NB4 (cell line): ENCODE measurements at places on chromosomes 7 and 10.

GRCh38 chr7:127677433-127678230, 25.6 kb downstream of the SND1 start:
- no peak for DNase-seq

DNA sequence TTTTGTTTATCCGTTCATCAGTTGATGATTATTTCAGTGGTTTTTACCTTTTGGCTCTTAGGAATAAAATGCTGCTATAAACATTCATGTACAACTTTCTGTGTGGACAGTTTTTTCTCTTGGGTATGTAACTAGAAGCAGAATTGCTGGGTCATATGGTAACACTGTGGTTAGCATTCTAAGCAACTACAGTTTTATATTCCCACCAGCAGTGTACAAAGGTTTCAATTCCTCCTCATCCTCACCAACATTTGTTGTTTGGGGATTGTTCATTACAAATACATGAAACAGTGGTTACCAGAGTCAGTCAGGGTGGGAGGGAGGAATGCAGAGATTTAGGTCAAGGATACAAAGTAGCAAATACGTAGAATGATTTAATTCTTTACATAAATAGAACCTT, 97.0 kb downstream of the NPSR1 start:
- no peak for DNase-seq

- DNase-seq: peak; percentile 9
Measured at GRCh38 chr10:7146189-7146588, 264.6 kb downstream of the SFMBT2 start.

DNA sequence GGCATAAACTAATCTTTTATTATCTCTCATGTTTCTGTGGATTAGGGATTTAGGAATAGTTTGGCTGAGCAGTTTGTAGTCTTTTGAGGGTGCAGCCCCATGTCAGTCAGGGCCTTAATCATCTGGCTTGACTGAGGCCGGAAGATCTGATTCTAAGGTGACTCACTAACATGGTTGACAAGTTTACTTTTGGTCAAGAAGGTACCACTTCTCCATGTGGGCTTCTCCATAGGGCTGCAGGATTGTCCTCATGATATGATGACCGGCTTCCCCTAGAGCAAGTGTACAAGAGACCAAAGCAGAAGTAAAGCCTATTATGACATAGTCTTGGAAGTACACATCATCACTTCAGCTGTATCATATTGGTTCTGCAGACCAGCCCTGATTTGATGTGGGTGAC, 45.9 kb upstream of the OIT3 start:
- DNase-seq: peak; percentile 18

DNA sequence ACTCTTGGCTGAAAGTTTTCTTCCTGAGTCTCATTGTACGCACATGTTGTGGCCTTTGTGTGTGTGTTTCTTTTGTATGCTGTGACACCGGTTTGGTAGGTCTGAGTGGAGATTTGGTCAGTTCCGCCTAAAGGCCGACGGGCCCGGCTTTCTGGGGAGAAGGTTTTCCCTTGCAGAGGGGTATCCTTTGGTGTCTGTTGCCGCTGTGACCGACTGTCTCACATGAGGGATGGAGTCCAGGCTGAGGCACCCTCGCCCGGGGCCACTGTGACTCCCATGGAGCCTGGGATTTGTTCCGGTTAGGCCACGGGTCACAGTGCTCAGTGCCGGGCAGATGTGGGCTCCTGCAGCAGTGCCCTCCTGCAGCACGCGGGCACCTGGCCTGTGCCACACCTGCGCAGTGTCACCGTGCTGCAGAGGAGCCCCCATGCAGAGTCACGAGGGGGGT, 19.4 kb downstream of the INPP5A start:
- no peak for DNase-seq

GRCh38 chr10:49237985-49238384, 49.8 kb upstream of the TMEM273 start:
- DNase-seq: peak; percentile 12

DNA sequence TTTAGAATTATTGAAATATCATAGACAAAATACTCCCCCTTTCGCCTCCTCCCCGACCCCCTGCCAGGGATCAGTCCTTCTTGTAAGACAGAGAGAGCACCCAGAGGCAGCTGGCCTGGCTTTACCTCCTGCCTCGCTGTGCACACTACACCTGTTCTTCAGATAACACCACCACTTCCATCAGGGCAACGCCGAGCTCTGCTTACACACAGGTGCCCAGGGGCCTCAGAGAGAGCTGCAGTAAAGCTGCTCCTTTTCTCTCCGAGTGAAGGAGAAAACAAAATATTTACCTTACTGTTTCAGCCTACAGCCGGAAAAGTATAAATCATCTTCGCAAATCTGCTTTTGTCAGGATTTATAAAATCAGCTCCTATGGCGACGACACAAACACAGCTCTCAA, 80.7 kb downstream of the HIPK2 start:
- no peak for DNase-seq

DNA sequence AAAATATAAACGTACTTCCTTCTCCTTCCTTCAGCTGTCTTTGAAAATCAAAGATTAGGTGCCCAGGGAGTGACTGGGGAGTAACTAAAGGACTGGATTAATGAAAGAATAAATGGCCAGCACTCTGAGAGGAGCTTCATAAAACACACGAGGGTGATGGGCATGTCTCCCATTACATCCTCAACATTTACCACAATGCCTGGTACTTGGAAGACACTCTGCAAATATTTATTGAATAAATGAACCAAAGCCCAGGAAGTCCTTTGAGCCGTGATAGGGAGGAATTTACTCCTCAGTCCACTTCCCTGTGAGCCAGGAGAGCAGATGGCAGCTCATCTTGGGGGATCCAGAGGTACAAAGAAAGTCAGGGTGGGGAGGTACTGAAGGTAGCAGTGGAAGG, 96.3 kb downstream of the RAB11FIP2 start:
- no peak for DNase-seq

GRCh38 chr7:90586091-90586490, 10.0 kb upstream of the CDK14 start:
- no peak for DNase-seq

DNA sequence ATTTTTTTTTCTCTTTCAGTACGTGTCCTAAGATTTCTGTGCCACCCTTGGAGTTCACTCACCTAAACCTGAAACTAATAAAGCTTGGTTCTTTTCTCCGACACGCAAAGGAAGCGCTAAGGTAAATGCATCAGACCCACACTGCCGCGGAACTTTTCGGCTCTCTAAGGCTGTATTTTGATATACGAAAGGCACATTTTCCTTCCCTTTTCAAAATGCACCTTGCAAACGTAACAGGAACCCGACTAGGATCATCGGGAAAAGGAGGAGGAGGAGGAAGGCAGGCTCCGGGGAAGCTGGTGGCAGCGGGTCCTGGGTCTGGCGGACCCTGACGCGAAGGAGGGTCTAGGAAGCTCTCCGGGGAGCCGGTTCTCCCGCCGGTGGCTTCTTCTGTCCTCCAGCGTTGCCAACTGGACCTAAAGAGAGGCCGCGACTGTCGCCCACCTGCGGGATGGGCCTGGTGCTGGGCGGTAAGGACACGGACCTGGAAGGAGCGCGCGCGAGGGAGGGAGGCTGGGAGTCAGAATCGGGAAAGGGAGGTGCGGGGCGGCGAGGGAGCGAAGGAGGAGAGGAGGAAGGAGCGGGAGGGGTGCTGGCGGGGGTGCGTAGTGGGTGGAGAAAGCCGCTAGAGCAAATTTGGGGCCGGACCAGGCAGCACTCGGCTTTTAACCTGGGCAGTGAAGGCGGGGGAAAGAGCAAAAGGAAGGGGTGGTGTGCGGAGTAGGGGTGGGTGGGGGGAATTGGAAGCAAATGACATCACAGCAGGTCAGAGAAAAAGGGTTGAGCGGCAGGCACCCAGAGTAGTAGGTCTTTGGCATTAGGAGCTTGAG, at the start of gene CFTR:
Gene CFTR, plus strand, starts transcription at position 801 of the 830 bp plus-strand sequence. CDS start 70 bp downstream, outside the sequence.
- DNase-seq: no peak

GRCh38 chr10:34320265-34320664, 494.8 kb downstream of the PARD3 start:
- no peak for DNase-seq

DNA sequence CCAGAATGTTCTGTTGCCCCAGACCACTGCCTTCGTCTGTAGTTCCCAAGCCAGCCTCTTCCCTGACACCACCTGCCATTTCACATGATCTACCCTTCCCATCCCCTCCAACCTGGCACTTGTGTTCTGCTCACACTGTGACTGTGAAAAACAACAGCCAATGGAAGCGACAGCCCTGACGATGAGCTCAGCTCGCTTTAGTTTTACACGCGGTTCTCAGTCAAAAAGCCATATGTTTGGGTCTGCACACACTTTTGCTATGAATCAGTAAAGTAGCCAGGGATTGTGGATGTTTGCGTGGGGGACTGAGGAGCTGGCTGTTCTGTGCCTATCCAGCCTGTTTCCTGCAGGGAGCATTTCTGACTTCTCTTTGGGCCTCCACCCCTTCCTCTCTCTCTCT, 282.7 kb downstream of the WDR11 start:
- no peak for DNase-seq

DNA sequence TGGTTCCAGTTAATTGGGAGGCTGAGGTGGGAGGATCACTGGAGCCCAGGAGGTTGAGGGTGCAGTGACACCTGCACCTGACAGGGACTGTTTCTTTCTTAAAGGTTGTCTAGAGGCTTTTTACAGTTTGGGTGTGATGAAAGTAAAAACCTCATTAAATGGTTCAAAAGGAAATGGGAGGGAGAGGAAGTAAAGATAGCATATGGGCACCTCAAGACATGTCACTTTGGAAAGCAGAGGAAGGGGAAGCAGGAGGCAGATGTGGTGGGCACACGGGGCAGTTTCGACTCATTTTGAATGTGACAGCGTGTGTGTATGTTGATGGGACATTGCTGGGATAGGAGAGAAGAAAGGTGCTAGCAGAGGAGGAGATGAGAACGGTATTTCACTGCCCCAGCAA, 203.1 kb downstream of the MLLT10 start:
- peak; percentile 40 for DNase-seq

DNA sequence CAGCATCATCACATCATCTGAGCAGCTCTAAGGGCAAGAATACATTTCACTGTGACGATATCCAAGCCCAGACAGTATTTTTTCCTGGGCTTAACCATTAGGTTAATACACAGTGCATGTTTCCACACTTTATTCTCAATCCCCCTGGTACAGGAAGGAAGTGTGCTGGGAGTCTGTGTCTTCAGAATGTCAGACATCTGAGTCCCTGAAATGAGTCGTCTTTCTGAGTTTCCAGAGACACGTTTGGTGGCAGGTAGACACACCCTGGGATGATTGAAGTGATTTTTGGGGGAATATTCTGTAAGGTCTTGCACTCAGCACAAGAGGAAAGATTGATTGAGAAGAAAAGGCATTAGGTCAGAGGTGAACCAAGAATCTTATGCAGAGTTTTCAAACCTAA, 13.1 kb upstream of the SHH start:
- DNase-seq: no peak

GRCh38 chr10:47423476-47423875, 39.4 kb upstream of the ZNF488 start:
- no peak for DNase-seq

DNA sequence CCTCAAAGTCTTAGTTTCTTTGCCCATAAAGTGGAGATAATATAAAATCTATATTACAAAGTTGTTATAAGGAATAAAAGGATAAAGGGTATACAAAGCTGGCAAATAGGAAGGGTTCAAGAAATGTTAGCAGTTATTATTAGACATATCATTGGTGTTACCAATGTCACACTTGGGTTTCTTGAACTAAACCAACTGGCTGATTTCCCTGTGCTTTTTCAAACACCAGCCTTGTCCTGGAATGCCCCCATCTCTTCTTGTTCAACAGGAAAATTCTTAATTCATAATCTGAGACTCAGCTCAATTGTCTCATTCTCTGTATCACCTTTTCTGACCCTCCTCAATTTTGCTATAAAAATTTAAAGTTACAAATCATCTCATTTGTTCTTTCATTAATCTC, 143.7 kb upstream of the LRRTM3 start:
- DNase-seq: no peak

DNA sequence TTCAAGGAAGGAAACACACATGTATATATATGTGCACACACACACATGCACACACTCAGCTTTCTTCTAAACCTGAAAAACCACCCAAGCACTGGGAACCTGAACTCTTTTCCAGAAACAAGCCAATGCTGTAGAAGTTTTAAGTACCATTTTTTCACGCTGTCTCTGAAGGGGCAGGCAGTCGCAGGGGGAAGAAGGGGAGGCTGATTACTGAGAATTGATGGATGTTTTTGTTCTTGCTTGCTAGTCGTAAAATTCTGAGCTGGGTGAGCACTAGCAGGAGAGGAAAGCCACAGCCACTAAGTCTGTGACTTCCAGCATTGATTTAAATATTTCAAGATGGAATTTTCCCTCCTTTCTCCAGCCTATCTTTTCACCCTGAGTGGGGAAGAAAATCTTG, 391.8 kb downstream of the CALN1 start:
- no peak for DNase-seq

- no peak for DNase-seq
Measured at GRCh38 chr7:156177422-156178055, 365.3 kb upstream of the SHH start.

- DNase-seq: peak; percentile 67
Measured at GRCh38 chr7:23216021-23216420, 30.6 kb upstream of the GPNMB start.

DNA sequence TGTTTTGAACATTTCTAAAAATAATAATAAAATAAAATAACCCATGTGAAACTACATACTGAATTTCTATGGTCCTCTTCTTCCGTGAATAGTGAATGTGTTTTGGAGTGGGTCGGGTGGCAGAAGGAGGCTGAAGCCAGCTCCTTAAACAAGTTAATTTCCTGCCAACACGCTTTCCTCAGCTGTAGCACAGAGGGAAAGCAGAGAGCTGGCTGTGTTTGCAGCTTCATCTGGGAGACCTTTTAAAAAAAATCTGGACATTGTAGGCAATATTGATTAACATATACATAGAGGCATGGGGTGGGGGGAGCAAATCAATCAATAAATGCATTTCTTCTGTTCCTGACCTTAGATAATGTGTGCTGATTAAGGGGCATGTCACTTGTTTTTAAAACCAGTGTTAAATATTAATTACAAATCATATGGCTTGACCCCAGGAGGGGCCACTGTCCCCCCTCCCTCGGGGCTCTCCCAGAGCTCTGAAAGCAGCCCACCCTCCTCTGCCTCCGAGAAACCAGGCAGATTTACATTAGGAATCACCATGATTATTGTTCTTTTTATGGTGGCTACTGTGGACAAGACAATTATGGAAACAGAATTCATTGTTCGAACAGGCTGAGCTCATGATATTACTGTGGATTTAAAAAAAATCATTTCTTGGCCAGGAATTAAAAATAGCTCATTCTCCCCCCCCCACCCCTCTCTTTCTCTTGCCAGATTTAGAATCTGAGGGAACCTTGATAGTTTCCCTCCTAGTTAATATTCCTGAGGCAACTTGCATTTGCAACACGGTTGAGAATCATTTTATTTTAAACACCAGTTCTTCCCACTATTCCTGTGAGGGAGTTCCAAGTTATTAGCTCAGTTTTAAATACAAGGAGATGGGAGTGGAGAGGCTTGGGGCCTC, 100.5 kb upstream of the CARD11 start:
- no peak for DNase-seq

- no peak for DNase-seq
Measured at GRCh38 chr7:40418983-40419382, 284.2 kb downstream of the SUGCT start.

- no peak for DNase-seq
Measured at GRCh38 chr10:76950354-76950753, 687.3 kb downstream of the KCNMA1 start.
